ENCODE measurements at places on chromosomes 11 and 22.

GRCh38 chr11:5815534-5815933 is 6.8 kb downstream of the OR52N2 start:
- DNase-seq: no peak

DNA sequence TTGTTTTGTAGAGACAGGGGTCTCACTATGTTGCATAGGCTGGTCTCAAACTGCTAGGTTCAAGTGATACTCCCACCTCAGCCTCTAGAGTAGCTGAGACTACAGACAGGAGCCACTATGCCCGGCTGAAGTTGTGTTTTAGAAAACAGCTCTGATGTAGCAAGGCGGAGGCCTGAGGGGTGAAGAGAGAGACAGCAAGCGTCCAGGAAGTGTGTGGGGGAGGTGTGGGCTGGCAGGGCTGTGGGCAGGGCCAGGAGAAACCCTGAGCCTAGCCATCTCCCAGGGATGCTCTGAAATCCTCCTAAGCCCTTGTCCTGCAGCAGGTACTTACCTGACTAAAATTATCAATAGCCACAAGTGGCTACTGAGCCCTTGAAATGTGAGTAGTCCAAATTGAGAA is 16.1 kb upstream of the RPS3 start:
- DNase-seq: no peak

DNA sequence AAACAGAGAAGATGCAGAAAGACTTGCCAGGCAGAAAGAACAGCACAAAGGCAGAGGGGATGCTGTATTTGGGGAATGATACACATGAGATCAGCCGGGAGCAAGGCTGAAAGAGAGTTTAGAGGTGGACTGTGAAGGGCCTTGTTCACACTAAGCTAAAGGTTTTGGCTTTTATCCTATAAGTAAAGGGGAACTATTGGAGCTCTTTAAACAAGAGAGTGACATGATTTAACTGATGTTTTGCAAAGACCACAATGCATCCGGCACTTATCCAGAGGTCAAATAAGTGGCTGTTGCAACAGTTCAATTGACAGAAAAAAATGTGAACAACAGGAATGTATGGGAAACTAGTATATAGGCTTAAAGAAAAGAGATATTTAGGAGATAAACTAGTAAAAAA is 64.7 kb upstream of the RRAS2 start:
- DNase-seq: no peak

DNA sequence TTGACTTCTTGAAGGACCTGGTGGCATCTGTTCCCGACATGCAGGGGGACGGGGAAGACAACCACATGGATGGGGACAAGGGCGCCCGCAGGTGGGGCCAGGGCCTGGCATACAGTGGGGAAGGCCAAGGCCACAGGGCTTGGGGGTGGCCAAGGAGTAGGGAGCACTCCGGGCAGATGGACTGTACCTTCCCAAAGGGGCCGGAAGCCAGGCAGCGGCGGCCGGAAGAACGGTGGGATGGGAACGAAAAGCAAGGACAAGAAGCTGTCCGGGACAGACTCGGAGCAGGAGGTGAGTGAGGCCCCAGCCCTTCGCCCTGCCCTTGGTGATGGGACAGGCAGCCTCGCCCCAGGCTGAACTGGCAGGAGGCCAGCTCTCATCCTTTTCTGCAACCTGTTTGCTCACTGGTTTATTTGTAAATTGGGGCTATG is 1.2 kb downstream of the DRAP1 start:
- no peak for DNase-seq

DNA sequence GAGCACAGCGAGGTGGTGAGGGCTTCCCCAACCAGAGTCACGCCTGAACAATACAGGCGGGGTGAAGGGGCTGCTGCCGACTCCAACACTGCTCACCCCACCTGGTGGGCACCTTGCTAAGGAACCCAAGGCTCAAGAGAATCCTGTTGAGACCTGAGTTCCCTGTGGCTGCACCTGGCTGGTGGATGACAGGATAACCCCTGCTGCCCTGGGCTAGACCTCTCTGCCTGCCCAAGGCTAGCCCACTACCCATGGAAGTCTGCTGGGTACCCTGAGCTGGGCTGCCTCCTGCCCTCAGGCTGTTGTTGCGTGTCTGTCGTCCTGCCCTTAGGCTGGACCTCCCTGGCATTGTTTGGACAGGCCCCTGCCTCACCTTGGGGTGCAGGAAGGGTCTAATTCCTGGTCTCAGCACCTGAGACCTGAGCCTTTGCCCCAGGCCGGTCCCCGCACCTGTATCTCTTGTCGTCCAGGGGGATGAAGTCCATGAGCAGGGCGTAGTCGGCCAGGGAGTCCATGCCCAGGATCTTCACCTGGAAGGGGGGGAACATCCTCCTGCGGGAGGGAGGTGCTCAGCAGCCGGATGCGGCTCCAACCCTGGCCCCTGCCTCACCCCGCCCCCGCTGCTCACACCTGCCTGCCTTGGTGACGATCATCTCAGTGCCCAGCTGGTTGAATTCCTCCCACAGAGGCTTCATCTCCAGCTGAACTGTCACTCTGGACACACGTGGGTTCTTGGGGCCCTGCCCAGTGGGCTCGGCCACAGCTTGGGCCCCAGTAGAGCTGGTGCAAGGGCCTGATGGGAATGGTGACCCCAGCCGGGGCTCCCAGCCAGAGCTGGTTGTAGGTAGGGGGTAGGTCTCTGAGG is 4.9 kb upstream of the NUDT8 start:
- no peak for DNase-seq

GRCh38 chr11:57434640-57435546 is 8.0 kb upstream of the SLC43A3 start:
- peak; percentile 94 for DNase-seq

DNA sequence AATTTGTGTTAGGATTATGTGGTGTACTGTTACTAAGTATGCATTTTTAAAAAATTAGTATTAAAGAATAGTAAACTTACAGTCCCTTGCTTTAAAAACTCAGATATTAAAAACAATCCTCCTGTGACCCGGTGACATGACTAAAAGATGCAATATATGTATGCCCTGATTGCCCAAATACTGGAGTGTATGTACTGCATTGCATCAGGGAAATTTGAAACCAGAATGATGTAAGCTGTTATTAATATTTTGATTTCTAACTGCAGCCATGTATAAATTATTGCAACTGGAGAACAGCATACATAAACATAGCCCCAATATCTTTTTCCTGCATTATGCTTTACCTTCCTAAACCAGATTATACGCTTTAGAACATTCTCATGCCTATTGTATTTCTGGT is 3.7 kb upstream of the HSPA8 start:
- DNase-seq: peak; percentile 17

- no peak for DNase-seq
Observed at GRCh38 chr22:38262051-38262795, 10.6 kb downstream of the TMEM184B start.

DNA sequence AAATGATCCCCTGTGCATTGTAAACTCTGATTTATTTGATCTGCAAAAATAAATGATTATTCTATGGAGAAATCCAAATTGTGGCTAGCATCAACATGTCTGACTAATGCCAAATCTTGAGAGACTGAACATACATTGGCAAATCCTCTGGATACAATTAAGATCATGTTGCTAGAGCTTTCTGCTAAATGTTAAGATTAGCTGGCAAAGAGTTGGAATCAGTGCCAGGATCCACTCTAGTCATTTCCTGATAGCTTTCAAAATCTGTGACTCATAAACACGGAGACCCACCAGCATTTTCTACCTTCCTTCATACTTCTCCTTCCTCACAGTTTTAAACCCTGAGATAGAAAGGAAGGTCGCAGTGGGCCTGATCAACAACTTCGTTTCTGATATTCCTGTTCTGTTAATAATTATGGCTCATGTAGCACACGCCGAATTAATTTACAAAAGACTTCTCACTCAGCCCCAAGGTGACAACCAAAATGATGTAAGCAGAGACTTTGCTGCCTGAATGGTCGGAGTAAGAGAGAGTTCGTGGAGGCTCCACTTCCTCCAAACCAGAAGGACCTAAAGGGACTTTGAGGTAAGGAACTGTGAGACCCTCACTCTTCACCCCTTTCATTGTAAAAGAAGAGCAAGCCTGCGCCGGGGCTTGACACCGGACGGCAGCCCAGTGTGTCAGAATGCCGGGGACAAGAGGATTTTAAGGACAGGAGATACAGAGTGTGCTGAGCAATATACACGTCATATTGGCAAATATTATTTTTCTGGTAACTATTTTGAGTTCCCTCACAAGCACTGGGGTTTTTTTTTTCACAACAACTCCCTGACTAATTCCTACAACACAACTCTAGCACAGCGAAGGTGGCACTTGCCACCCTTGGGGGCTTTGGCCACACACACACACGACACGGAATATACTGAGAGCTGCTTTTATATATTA is 42.0 kb downstream of the SERPINH1 start:
- DNase-seq: peak; percentile 86

- DNase-seq: no peak
Observed at GRCh38 chr22:25672289-25673084, 69.5 kb upstream of the MYO18B start.

DNA sequence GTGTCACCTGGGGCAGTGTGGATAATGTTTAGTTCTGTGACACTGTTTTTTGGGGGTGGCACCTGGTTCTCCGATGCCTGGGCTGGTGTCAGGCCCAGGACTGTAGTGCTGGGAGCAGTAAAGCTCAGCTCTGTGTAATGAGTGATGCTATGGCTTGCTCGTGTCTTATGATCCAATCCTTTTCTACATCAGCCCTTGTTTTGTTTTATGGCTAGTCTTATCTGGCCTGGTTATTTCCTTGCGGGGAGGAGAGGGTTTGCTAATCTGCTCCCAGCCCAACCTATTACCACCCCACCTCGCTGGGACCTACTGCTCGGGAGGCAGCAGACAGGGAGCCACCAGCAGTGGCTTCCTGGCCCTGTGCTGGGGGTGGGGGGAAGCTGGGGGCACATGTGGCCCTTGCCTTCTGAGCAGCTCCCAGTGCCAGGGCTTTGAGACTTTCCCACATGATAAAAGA is 35.0 kb upstream of the TPBGL start:
- DNase-seq: no peak

GRCh38 chr11:121801781-121802180 is 314.2 kb downstream of the BLID start:
- no peak for DNase-seq

DNA sequence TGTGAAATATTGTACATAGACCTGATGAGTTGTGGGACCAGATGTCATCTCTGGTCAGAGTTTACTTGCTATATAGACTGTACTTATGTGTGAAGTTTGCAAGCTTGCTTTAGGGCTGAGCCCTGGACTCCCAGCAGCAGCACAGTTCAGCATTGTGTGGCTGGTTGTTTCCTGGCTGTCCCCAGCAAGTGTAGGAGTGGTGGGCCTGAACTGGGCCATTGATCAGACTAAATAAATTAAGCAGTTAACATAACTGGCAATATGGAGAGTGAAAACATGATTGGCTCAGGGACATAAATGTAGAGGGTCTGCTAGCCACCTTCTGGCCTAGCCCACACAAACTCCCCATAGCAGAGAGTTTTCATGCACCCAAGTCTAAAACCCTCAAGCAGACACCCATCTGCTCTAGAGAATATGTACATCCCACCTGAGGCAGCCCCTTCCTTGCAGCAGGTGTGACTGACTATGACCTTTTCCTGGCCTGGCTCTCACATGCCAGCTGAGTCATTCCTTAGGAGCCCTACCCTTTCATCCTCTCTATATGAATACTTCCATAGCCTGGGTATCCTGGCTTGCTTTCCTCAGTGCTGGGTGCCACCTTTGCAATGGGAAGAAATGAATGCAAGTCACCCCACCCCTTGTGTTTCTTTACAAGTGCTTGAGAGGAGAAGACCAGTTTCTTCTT is 12.3 kb downstream of the PIK3IP1 start:
- no peak for DNase-seq

DNA sequence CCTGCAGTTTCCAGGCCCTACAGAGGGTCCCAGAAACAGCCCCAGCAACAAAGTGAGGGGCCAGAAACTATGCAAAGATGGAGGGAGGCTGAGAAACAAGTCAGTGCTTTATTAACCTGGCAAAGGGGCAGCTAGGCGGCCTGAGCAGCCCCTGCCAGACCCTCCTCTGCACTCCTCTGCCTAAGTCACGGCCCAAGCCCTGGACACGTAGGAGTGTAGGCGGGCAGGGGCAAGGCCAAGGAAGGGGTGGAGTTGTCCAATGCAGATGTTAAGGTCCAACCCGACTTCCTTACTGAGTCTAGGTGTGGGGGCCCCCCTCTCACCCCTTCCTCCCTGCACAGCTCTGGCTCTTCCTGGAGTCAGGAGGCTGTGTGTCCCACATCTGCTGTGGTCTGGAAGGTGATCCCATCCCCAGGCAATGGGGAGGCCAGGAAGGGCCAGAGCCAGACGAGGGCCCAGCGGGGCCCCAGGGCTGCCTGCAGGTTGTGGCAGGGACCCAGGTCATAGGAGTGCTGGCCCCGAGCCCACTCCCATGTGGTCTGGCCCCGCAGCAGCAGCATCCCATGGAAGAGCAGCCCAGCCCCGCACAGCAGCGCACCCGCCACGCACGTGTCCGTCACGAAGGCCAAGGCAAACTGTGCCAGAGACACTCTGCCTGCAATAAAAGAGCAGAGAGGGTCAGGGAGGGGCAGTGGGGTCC is 6.5 kb downstream of the ZDHHC24 start:
- DNase-seq: no peak

- no peak for DNase-seq
Observed at GRCh38 chr22:40808018-40808841, 10.9 kb downstream of the SLC25A17 start.

DNA sequence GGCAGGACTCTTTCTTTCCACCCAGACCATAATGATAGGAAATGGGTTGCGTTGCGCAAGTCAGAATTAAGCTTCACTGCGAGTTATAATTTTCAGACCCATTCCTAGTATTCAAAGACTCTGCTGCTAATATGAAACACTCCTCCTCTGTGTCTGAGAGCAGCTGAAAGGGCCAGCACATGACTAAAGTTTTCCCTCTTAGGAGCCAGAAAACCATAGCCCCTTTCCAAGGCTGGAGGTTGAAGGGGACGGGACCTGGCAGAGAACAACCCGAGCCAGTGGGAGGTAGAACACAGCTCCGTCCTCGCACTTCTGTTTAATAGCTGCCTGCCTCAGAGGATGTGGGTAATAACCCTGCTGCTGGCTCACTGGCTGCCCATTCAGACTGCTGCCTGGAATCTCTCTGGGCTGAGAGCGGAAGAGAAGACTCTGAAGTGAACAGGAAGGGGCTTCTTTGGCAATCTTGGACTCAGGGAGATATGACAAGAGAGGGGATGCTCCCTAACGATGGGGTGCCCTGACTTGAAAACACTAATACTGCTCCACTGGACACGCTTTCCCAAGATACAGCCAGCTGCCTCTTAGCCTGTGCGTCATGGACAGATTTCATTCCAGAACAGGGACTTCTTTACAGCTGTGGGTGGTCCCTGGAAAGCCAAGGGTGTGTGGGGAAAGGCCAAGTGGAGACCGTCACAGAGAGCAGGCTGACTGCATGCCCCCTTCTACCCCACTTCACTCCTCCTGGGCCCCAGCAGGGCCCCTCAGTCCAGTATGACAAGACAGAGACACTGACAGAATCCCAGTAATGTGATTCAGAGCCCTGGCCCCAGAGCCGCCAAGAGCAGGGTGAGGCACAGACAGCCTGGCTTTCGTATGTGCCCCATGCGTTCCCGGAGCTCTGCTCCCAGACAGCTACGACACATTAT is 156.9 kb downstream of the FEZ1 start:
- DNase-seq: no peak
